AG04449 (cell line): ENCODE measurements at places on chromosomes 11 and 22.

- no peak for DNase-seq
Observed at GRCh38 chr11:117744471-117745150, 52.4 kb downstream of the DSCAML1 start.

DNA sequence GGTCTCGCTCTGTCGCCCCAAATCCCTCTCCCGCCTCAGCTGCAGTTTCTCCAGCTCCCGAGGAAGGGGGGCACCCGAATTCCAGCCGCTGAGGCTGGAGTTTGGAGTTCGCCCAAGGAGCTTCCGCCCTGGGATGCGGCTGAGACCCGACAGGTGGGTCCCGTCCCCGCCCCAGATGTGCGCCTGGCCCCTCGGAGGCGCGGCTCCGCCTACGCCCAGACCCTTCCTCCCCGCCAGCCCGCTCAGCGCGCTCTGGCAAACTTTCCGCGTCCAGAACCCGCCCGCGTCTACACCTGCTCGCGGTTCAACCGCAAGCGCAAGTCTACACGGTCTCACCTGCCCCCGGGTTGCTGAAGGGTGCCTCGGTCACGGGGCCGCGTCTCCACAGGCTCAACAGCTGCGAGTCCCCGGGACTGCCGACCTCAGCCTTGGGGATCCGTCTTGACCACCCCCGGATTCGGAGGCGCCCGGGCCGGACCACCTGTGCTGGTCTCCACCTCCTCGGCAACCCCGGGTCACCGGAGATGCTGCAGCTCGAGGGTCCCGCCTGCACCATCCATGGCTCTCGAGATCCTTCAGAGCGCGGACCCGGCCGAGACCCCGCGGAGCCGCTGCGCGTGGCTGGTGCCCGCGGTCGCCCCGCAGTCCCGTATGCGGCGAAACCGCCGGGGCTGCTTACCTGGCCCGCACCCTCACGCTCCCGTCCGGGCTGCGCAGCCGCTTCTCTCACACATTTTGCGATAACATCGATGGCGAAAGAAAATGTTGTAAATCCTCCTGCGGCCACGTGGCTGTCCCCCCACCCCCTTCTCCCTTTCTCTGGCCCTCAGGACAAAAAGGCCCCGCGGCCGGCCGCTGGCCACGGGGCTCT is 63.6 kb downstream of the NFAM1 start:
- no peak for DNase-seq

GRCh38 chr11:38968951-38969350 is 2370.9 kb upstream of the RAG2 start:
- DNase-seq, result no peak

GRCh38 chr11:16335236-16335962 is 20.9 kb downstream of the SOX6 start:
- DNase-seq, result no peak

DNA sequence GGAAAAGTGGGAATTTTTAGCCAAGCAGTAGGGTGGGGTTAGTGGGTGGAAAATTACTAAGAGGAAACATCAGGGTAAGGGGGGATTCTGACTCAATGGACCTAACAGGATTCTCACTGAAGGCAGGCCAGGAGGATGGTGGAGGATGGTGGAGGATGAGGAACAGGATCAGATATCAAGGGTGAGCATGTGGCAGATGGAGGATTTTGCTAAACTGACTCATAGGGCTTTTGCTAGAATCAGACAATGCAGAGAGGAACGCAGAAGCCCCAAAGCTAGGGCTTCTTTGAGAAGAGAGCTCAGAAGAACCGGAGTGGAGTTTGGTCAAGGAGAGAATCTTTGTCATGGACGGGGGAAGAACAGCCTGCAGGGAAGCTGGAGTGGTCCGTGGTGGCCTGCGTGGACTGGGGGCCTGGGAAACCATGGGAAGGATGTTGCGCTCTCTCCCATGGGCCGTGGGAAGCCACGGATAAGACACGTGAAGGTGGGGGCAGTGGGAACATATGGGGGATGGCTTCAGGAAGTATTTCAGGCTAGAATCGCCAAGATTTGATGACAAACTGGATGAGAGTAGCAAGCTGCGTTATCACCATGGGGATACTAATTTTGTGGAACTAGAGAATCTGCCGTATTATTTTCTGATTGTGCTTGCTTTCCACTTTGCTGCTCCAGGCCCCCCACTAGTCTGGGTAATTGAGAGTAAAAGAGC is 165.2 kb downstream of the LDLRAD3 start:
- DNase-seq, result no peak

DNA sequence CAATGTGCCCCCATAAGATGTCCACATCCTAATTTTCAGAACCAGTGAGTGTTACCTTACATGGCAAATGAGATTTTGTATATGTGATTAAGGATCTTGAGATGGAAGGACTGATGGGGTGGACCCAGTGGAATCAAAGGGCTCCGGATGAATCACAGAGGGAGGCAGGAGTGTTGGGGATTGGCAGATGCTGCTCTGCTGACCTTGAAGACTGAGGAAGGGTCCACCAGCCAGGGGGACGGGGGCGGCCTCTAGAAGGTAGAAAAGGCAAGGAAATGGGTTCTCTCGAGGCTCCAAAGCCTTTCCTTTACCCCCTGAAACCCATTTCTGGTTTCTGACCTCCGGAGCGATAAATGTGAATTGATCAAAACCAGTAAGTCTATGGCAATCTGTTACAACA is 18.8 kb downstream of the TMEM218 start:
- no peak for DNase-seq

DNA sequence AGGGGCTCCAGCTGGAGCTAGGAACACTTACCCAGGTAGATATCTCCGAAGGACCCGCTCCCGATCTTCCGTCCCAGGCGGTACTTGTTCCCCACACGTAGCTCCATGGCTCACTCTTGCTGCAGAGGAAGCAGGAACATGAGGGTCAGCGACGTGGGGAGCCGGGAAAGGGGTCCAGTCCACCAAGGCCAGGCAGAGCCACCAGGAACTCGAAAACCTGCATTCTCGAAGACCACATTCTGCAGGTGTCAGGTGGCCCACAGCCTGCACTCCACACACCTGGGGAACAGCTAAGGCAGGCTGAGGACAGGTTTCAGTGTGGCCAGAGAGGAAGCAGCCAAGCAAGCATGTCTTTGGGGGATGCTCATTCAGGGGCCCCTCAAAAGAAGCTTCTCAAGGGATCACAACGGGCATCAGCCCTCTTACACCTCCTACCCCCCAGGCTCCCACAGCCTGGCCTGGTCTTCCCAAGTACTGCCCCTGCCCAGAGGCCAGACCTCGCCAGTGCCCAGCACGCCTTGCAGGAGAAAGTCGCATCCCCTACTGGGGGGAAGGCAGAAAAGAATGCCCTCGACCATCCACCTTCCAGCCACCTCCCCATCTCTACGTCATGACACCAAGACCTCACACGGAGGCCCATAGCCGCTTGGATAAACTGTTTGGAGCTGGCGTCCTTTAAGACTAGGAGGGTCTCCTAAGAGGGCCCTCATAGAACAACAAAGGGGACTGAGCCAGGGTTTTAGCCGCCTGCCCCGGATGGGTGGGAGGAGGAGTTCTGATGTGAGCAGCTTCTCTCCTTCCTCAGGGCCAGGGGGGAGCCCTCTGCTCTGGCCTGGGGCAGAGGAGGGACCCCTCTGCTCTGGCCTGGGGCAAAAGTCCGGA is 2.9 kb downstream of the CSNK1E start:
- no peak for DNase-seq

DNA sequence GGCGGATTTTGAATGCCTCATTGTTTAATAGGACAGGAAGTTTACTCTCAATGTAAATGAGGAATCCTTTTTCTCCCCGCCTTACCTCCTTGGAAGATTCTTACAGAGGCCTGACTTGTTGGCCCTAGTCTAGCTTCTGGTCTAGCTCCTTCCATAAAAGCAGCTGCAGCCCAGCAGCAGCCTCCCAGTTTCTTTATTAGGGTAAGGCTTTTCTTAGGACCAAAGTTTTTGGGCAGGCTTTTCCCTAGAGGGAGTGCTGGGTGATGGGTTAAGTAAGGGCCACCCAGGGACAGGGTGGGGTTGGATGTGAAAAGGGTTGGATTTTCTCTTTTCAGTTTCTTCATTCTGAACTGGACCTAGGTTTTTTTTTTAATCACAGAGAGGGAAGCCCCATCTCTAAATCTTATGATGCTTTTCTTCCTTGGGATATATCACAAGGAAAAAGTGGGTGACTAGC is 49.7 kb downstream of the LIF start:
- DNase-seq, result no peak

- peak; percentile 10 for DNase-seq
Observed at GRCh38 chr11:32176223-32176934, 85.5 kb downstream of the RCN1 start.

DNA sequence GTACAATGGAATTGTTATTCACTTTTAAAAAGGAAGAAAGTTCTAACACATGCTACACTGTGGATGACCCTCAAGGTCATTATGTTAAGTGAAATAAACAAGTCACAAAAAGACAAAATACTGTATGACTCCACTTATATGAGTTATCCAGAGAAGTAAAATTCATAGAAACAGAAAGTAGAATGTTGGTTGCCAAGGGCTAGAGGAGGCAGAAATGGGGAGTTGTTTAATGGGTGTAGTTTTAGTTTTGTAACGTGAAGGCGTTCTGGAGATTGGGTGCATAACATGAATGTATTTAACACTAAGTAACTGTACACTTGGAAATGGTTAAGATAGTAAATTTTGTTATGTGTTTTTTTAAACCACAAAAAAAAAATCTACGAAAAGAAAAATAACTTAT is 43.8 kb downstream of the CCDC81 start:
- no peak for DNase-seq

GRCh38 chr11:70548976-70549375 is 150.6 kb downstream of the CTTN start:
- no peak for DNase-seq

DNA sequence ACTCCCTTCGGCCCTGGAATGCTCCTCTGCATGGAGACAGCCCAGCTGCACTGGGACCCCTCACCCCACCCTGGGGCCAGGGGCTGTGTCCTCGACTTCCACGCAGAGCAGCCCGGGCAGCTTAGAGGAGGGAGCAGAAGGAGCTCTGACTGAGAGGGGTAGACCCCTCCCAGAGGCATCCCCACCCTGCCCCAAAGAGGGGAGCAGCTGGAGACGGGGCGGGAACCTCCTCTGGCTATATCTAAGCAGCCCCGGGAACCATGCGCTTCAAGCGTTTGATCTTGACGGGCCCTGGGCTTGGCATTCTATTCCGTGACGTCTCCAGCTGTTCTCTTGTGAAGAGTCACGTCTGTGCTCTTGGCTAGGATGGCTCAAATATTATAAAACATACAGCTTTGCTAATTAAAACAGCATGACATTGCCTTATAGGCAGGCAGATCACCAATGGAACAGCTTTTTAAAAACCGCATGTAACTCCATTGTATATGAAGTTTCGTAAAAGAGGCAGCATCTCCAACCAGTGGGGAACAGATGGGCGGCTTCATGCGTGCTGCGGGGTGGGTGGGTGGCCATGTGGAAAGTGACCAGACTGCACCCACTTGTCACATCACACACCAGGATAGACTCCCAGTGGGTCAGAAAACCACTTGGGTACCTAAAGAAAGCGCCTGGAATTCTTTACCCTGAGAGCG is 7.7 kb downstream of the KCNQ1 start:
- DNase-seq, result no peak

- no peak for DNase-seq
Observed at GRCh38 chr11:3096909-3097530, 39.8 kb upstream of the CARS1 start.
